ENCODE measurements at places on chromosomes 5 and 9. TPM values are rescaled to one million over a fixed set of nuclear protein-coding genes. Genes with fewer than 3 reads are reported as not detected.

The ROR2 gene
- 7.1 TPM for total RNA-seq

The NADK2 gene
- total RNA-seq: 43.1 TPM

The PALM2AKAP2 gene
- 4.5 TPM for total RNA-seq

The SLC6A3 gene
- 0.18 TPM for total RNA-seq

The ZFP2 gene
- total RNA-seq: 6.4 TPM

The MACROH2A1 gene
- 142 TPM for total RNA-seq

The IGIP gene
- total RNA-seq: 8.3 TPM

The SOHLH1 gene
- not detected for total RNA-seq

The HTR1A gene
- total RNA-seq: 5.0 TPM

The MOB3B gene
- total RNA-seq: 5.6 TPM

The THBS4 gene
- 4.9 TPM for total RNA-seq

The ACOT12 gene
- 2.4 TPM for total RNA-seq

The CDH9 gene
- total RNA-seq: 16.0 TPM

The SPDL1 gene
- 27.4 TPM for total RNA-seq

The CD74 gene
- total RNA-seq: 11.3 TPM

The BTNL8 gene
- not detected for total RNA-seq
